ENCODE measurements at places on chromosomes 7 and 10.

DNA sequence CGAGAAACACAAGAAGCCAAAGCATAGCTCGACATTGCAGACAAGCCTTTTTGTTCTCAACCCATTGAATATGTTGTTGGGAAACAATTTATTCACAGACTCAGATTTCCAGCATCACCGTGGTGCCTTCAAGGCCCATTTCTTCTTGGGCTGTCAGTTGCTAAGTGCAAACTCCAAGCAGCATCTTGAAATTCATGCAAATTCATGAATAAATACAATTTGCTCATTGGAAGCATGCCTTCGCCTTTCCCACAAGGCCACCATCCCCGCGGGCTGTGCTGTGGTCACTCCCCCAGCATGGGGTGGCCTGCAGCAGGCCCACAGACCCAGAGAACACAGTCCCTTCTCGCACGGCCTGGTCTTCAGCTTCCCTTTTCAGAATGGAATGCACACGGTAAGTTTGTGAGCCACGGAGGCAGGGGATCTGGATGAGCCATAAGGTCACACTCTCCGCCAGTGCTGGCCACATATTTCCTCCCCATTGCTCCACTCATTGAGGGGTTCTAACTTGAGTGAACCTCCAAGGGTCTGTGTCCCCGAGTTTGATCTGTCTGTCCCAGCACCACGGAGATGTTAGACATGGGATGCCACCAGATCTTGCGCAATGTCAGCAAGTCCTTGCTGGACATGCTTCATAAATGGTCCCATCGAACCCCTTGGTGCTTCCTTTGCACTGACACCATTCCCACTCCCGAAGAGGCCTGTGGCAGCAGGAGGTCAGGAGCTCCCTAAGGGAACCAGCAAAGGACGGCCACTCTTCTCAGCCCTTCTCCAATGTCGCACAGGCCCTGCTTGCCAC is 109.5 kb downstream of the GFRA1 start:
- DNase-seq = no peak

DNA sequence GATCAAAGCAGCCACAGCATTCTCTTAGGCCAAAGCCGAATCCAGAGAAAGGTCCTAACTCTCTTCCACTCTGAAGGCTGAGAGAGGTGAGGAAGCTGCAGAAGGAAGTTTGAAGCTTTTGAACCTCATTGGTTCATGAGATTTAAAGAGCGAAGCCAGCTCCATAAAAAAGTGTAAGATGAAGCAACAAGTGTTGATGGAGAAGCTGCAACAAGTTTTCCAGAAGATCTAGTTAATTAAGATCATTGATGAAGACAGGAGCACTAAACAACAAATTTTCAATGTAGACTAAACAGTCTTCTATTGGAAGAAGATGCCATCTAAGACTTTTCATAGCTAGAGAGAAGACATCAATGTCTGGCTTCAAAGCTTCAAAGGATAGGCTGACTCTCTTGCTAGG is 17.7 kb upstream of the GALNTL5 start:
- DNase-seq = no peak

- DNase-seq = no peak
Observed at GRCh38 chr7:151308791-151309190, 32.8 kb upstream of the NUB1 start.

DNA sequence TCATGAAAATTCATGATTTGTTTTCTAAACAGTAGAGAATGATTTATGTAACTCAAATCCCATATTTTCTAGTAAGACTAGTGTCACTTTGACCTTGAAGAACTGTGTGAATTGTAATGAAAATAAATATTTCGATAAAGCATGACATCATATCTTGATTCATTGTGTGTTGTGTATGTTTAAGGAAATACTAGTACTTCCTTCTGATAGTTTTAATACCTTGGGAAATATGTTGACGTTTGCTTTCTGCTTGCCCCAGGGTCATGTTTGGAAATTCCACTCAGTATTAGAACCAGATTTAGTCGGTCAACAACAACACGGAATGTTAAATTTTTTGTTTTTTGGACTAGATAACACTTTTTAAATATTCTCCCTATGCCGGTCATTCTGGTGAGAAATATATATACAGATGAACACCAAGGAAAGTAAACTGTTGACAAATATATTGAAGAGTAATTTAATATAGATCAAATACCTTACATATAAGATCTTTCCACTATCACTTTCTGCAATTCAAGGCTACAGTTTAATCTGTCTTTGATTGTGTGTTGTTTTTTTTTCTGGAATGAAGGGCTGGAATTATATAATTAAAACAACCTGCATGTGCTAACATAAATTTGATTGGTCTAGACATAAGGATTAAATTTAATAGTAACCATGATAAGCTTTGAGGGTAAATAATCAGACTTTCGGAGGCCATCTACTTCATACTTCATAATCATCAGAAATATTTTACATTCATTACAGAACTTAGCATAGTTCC is 126.2 kb downstream of the MDFIC start:
- no peak for DNase-seq

DNA sequence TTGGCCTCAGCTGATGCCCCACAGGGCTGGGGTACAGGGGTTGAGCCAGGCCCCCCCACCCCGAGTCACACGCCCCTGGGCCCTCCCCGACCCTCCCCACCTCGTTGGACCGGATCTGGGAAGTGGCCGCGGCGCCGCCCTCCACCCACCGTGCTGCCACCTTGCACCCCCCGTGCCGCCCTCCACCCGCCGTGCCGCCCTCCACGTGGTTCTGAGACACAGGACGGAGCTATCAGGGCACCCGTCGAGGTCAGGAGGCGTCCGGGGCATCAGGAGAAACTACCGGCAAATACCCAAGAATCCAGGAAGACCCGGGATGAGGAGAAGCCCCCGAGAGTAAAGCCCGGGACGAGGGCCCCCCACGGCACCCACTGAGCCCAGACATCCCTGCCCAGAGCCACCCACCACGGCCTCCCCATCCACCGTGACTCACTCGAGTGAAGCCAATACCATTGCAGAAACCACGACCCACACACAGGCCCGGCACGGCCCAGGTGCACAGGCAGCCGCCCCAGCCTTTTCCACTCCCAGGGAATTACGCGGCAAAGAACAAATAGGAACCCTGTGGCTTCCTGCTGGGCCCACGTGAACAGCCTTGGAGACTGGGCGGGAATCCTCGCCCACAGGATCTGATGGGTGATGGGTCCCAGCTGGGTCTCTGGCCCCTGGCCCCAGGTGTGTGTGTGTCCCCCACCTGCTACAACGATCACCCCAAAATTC is 34.0 kb downstream of the ADAP1 start:
- DNase-seq = no peak

Measured in HS-27A (cell line).